AG09319 (cell line): ENCODE measurements at places on chromosomes 11 and 22.
A peak's percentile ranks its signal among the peaks of the same experiment; 100 is the strongest.

DNA sequence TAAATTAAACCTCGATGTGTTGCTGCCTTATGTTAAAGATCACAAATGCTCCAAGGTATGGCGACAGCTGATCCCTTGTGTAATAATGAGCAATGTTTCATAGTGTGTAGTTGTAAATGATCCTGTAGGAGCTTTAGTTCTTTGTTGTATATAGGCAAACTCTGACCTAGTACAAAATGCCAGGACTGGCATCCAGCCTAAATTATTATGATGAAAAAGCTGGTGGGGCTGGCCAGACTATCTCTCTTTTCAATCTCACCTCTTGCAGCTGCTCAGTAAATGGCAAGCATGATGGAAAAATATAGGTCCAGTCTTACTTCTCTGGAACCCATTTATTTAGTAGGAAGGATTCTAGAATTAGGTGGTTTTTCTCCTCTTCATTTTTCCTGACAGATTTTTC lies 345.1 kb upstream of the C11orf87 start:
- DNase-seq: no peak

- no peak for DNase-seq
These were observed 35.1 kb downstream of the CAPN1 start for GRCh38 chr11:65216830-65217229.

DNA sequence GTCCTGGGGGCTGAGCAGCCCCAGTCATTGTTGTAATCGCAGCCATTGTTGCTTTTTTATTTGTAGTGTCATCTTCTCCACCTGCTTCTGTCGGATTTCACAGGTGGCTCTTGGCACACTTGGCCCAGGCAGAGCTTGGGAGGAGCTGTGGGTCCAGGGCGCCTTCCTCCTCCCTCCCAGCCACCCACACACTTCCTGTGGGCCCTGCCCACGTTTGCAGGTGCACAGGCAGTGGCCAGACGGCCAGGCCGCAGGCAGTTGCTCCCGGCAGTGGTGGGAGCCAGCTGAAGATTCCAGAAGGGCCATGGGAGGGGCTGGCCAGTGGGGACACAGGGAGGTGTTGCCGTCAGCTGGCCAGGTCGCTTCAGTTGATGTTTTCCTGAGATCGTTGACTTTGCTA lies 1191.9 kb downstream of the BRD1 start:
- DNase-seq: no peak

GRCh38 chr11:104918113-104918824 lies 20.0 kb upstream of the CASP12 start:
- DNase-seq: peak; percentile 67

DNA sequence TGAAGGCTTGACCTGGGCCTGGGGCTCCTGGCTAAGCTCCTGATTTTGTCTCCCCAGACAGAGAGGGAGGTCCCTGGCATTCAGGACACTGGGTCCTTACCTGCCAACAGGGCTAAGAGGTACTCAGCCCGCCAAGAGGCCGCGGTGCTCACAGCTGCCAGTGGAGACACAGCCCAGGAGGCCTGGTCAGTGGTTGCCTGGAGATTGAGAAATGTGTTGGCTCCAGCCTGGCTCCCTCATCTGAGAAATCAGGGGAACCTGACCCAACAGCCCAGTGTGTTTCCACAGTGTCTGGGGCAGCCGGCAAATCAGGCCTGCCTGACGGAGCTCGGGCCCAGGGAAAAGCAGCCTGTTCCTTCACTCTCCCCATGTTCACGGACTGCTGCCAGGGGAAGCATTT lies 79.4 kb upstream of the NAV2 start:
- DNase-seq: no peak

GRCh38 chr11:19832086-19832750 lies 119.6 kb downstream of the NAV2 start:
- no peak for DNase-seq

DNA sequence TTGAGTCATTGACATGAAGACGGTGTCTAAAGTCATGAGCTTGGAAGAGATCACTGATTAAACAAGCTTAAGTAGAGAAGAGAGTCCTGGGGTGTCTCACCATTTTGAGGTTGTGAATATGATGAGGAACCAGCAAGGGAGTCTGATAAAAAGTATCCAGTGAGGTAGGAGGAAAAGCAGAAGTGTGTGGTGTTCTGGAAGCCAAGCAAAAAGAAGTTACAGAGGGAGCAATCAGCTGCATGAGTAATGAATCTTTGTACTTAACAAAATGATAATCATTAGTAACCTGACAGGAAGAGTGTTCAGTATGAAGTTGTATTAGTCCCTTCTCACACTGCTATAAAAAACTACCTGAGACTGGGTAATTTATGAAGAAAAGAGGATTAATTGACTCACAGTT lies 131.3 kb downstream of the C11orf87 start:
- no peak for DNase-seq

- DNase-seq: peak; percentile 95
These were observed at the start of the genes ACO2 and PHF5A for GRCh38 chr22:41468381-41469217. Gene ACO2 (plus strand): TSS chr22:41469117. CDS start chr22:41469147, 30 bp downstream. Gene PHF5A (minus strand): TSS chr22:41468692. CDS start chr22:41468653, 39 bp downstream.

- DNase-seq: no peak
These were observed 90.3 kb upstream of the MTMR2 start for GRCh38 chr11:96014217-96014616.

DNA sequence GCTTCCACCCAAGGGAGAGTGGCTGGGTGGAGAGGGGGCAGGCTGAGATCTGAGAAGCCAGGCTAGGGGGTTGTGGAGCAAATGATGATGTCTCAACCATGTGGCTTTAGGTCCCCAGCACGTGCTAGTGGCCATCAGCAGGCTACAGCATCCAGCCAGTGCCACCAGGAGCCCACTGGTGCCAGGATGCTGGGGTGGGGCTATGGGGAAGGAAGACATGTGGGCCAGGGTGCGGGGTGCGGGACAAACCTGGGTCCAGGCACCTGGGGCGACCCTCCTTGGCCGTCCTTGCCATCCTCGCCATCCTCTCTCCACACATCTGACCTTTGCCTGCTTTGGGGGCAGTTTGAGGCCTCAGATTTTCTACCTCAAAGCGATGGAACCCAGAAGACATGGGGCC lies 104.3 kb downstream of the KCNQ1 start:
- DNase-seq: no peak

DNA sequence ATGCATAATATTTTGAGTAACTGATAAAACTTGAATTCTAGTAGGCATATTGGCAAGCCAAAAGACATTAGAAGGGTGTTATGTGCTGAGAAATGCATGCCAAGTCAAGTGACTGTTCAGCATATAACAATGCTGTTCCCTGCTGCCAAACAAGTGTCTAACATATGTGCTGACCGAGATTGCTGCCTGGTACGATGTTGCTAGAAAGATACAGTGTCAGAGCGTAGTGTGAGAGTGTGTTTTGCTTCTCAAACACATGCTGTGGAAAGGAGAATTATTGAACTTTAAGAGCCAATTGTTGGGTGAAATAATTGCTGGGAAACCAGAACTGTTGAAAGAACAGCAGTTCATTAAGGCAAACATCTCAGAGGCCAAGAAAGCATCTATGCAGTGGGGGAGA lies 71.3 kb upstream of the GRIA4 start:
- no peak for DNase-seq

- DNase-seq: no peak
These were observed 60.3 kb downstream of the NECTIN1 start for GRCh38 chr11:119668676-119669075.

DNA sequence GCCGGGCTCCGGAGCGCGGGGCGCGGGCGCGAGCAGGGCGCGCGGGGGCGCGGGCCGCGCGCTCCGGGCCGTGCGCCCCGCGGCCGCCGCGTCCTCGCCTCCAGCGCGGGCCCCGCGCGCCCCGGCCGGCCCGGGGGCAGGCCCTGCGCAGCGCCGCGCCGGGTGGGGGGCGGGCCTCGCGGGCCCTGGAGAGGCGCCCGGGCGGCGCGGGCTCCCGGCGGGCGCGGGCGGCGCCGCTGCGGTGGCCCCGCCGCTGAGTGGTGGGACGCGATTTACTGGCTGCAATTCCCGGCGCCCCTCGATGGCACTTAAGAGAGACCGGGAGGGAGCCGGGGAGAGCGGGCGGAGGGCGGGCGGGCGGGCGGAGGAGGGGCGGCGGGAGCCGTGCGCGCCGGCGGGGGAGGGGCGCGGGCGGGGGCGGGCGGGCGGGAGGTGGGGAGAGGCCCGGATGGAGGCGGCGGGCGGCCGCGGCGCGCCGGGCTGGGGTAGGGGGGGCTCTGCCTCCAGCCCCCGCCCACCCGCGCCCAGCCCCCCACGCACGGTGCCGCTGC lies 73.2 kb upstream of the TCF20 start:
- no peak for DNase-seq

- peak; percentile 55 for DNase-seq
These were observed 2.5 kb upstream of the RCN1 start for GRCh38 chr11:32088117-32088941.

DNA sequence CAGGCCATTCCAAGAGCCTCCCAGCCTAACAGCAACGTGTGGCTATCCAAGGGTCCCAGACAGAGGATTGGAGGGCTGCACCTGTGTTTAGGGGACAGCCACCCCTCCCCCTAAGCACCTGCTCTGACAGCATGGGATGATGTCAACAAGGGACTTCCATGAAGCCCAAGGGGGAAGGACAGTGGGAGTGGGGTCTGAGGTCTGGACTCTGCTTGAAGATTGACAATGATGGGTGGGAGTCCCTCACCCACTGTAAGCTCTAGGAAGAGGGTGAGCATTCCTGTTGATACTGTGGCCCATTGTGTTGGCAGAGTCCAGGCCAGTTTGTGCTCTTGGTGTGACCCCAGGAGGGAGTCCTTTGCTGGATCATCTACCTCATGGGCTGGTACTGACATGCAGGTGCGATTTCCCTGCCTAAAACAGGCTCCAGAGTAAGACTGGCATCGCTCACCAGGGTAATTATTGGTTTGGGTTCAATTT lies 46.9 kb upstream of the TUB start:
- DNase-seq: no peak

GRCh38 chr11:132804258-132804657 lies 728.0 kb downstream of the OPCML start:
- no peak for DNase-seq

DNA sequence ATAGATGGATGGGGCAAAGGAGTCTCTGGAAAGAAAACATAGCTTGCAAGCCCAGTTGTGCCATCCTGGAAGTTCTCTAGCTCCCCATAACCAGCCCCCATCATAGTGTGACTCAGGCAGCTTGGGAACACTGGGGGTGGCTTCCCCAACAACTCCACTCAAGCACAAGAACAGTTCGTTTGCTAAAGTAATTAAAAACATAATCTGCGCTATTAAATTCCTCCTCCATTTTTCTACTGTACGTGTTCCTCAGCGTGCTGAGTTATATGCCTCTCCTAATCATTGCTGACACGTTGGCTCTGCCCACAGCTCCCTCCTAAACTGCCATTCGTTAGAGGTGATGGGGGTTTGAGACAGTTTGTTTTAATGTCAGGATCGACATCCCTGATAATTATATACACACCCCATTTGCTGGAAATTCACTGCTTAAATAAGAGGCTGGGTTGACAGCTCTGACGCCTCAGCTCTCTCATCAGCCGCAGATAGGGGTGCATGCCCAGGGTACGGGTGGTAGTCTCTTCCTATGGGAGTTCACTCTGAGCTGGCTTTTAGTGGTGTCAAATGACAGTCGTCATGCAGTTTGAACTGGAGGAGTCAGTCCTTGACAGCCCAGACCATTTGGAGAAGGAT lies 59.5 kb upstream of the SEZ6L start:
- DNase-seq: no peak

DNA sequence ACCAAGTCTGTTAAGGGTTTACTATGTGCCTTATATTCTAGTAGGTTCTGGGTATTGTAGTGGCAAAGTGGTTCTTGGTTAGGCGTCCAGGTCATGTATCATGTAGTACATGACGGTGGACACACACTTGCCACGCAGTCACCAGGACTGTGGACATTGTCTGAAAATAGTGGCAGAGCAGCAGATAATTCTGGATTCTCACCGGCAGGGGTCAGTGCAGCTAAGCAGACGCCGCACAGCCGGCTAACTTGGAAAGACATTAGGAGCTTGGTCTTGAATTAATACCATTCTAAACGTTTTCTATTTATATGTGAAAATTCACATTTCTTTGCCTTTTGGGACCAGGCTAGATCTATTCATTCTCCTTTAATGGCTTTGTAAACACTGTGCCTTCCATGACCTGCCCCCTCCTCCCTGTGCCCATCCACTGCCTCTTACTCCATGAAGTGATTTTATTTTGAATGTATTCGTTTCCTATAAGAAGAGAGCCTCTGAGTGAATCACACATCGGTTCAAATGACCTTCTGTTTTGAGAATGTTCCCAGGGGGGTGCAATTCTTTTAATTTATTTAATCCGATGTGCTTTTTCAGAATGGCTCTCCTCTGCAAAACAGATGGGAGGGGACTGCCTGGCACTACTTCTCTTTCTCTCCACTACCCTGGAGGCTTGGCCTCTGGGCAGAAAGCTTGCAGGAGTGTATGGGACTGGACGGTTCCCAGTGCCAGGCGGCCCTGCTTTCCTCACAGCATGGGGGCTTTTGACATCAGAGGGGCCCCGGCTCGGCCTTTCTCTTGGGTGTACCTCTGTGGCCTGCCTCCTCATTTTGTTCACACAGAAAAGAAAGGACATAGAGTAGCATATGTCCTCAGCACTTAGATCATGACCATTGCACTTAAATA lies 378.0 kb downstream of the NTM start:
- DNase-seq: peak; percentile 32

DNA sequence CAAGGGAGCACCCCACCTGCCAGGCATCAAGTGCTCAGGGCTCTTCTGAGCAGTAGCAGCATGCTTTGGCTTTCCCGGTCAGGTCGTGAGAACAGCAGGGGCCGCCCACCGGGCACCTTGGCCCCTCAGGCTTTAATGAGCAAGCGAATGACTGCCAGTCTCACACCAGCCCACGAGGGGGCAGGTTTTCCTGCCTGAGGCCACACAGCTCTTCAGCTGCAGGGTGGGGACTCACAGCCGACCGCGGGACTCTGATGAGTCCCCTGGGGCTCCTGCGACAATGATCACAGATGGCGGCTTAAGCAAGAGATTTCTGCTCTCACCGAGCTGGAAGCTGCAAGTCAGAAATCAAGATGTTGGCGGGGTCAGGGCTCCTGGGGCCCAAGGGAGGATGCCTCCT lies 14.3 kb upstream of the FGF19 start:
- DNase-seq: no peak

DNA sequence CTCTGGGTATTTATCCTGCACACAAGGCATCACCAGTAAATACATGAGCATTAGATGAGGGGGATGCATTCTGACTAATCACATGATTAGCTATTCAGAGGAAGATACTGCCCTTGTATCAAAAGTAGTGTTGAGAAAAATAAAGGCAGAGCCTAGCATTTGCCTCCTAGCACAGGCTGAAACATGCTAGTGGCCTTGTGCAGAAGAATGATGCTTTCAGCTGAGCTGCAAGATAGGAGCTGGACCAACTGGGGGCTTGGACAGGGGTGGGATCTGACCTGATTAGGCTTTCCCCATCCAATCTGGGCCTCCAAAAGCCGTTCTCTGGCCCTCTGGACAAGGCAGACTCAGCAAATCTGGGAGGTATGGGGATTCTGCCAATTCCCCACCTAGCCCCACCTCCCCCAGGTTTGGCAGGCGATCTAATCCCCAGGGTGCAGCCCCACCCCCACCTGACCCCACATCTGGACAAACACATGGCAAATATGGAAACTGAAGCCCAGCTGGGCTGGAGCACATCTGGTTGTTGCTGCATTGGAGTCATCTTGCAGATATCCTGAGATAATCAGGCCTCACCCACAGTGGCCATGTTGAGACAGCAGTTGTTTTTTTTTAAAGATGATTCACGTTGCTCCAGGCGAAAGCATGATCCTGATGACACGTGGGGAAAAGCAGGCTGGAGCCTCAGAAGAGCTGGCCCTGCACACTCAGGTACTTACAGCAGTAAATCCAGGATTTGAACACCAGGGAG lies 4.4 kb upstream of the MISFA start:
- DNase-seq: peak; percentile 28

GRCh38 chr11:3232956-3233355 lies 739 bp upstream of the MRGPRE start:
- no peak for DNase-seq

- no peak for DNase-seq
These were observed 845.0 kb downstream of the TBC1D22A start for GRCh38 chr22:47607486-47607885.
